B cell (primary cell): ENCODE measurements at places on chromosomes 1 and 21.

- DNase-seq, result no peak
Measured at GRCh38 chr21:45302082-45303061, 14.7 kb upstream of the POFUT2 start.

- DNase-seq, result no peak
Measured at GRCh38 chr1:154886281-154887015, 16.4 kb upstream of the KCNN3 start.

- DNase-seq, result no peak
Measured at GRCh38 chr1:27883536-27883935, 11.2 kb downstream of the THEMIS2 start.

GRCh38 chr1:229454056-229454455 lies 20.2 kb upstream of the ACTA1 start:
- DNase-seq, result no peak
